Uterine smooth muscle cell (primary cell): ENCODE measurements at places on chromosomes 6 and 20. TPM values are rescaled to one million over a fixed set of nuclear protein-coding genes. Genes with fewer than 3 reads are reported as not detected.

The PLA2G7 gene
- total RNA-seq = not detected in 2 replicates

The GFOD1 gene
- 2.4 and 3.5 TPM in 2 replicates for total RNA-seq

The HEY2 gene
- total RNA-seq = not detected in 2 replicates

The RNF182 gene
- total RNA-seq = 1.1 and 1.8 TPM in 2 replicates

The GSTA2 gene
- not detected in 2 replicates for total RNA-seq

The EMILIN3 gene
- total RNA-seq = under 0.01 TPM in 1 of 2 replicates, not detected in the other
